ENCODE measurements at places on chromosomes 11 and 22.

- DNase-seq = no peak
Observed at GRCh38 chr11:118079491-118079890, 2.6 kb downstream of the TMPRSS4 start.

- no peak for DNase-seq
Observed at GRCh38 chr22:31647523-31648320, 14.3 kb downstream of the PISD start.

DNA sequence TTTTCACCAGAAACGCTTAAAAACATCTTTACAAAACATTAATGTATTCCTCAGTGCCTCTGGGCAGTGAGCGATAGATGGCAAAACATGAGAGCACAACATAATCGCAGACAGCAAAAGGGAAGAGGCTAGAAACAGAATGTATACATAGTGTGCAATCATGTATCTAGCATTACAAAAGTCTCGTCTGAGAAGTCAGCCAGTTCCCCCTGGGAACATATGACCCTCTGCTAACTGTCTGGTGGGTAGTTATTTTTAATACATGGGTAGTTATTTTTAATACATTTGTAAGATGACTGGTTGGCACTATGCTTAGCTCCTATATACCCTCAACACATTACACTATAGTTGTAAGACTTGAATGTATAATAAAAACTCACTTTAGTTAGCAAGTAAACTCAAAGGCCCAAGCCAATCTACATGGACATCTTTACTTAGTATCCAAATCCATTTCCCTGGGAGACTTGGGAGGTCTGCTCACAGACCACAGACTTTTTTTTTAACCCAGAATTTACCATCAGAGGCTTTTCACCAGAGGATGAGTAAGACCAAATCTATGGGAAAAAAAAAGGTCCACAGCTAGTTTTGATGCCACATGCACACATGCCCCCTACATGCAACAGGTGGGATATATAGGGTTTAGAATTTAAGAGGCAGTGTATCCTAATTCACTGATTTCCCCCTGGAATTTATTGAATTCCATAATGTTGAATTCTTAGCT is 71.7 kb downstream of the AMBRA1 start:
- no peak for DNase-seq

DNA sequence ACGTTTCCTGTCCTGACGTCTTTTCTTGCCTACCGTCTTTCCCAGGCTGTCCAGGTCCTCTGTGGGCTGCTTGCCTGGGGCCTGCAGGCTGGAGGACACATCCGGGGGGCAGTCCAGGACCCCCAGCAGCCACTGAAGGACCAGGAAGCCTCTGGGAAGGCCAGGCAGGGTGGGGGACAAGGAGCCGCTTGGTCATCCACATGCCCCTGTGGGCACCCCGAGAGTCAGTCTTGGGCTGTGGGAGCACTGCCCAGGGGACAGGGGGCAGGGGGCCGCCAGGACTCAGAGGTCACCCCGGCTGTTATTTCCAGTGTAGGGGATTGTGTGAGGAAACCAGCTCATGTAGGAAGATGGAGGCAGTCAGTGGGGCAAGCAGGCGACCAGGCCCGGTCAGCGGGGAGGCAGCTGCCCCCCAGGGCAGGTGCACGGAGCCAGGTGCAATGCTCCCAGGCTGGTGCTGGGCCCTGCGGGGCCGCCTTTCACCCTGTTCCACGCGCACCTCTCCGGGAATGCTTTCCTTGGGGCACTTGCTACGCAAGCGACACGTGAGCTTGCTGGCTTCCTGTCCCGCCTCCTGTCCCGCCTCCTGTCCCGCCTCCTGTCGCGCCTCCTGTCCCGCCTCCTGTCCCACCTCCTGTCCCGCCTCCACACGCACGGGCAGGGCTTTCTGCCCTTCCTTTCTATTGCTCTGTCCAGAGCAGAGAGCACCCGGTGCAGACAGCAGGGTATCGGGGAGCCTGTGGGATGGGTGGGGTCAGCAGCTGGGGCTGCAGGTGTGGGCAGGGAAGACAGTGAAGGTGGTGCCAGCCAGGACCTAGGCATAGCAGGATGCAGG is 39.5 kb downstream of the MUC5B start:
- peak; percentile 91 for DNase-seq

DNA sequence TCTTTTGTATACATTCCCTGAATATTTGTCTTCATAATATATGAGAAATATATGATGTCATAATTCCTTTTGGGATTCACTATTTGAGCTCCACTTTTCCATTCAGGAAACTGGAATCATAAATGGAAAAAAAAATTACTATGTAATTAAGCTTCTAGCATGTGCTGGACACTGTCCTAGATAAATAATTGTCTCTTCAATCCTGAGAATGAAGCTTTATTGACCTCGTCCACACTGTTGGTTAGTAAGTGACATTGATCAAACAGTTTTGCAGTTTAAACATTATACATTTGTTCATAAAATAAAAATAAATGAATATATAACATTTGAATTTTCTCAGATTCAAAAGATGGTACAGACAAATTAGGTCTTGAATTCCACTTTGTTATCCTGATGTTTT is 1691.2 kb downstream of the LRRC4C start:
- no peak for DNase-seq

- DNase-seq = peak; percentile 66
Observed at GRCh38 chr22:23219822-23220484, 39.6 kb downstream of the BCR start.

- no peak for DNase-seq
Observed at GRCh38 chr22:42626951-42627625, 12.4 kb upstream of the POLDIP3 start.
